ENCODE measurements at places on chromosomes 7 and 10.

DNA sequence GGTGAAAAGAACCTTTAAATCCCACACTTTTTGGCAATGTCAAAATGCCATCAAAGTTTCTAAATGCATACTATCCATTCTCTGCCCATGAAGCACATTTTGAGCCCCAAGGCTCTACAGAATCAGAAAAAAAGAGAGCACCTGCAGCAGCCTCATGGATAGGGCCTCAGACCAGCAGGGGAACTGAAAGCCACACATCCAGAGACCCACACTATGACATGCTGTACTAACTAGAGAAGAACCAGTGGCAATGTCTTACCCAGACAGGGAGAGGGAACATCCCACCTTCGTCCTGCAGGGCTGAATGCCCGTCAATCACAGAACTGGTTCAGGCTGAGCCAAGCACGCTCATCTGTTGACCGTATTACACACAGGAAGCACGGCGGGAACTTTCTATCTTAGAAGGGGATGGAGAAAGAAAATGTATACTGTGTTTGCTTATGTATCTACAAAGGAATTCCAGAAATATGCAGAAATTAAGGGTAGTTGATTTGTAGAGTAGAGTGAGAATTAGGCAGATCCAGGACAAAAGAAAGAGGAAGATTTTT, 237.2 kb downstream of the GLI3 start:
- no peak for DNase-seq

DNA sequence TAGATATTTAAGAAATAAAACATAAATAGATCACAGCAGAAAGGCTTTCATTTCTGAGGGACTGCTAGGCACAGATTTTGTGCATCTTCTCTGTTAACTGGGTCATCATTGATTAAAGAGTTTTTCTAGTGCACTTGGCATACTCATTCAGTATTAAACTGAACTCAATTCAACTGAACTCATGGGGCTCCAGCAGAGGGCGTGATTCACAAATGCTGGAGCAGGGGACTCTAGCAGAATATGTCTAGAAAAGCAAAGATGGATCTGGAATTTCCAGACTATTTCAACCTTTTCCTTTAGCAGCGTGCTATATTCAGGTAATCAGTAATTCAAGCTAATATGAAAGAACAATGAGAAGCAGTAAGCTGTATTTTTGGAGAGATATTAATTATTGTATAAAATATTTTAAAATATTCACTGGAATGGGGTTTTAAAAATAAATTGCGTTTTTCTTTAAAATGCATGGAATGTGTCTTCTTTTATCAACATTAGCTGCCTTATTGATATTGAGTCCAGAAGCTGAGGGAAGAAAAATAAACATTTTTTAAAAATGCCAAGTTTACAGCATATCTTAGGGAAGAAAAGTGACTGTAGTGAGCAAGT, 296.8 kb upstream of the CACNA2D1 start:
- DNase-seq: no peak

- DNase-seq: no peak
Observed at GRCh38 chr7:67346126-67346525, 349.5 kb downstream of the TYW1 start.

DNA sequence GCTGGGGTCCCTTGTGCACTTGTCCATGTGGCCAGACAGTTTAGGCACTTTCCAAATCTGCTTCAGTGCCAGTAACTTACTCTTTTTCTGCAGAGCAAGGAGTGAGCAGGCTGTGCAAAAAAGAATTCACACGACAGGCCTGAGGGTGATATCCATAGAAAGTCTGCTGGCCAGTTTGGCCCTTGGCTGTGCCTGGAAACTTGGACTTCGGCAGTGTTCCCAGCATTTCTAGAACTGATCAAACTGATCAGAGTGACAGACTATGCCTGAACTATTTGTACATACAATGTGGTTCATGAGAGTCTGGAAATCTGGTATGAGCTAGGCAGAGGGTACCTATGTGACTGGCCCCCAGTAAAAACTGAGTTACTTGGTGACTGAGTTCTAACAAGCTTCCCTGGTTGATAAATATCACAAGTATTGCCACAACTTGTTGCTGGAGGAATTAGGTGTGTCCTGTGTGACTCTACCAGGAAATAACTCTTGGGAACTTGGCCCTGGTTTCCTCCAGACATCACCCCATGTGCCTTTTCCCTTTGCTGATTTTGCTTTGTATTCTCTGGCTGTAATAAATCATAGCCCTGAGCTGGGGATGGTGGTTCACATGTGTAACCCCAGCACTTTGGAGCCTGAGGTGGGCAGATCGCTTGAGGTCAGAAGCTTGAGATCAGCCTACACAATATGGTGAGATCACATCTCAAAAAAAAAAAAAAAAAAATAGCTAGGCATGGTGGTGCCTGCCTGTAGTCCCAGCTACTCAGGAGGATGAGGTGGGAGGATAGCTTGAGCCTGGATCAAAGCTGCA, 3.3 kb upstream of the DENND10 start:
- no peak for DNase-seq

GRCh38 chr7:127251036-127251464, 1.7 kb downstream of the GRM8 start:
- DNase-seq: no peak

- DNase-seq: no peak
Observed at GRCh38 chr7:100957832-100958421, 8.6 kb downstream of the MUC3A start.
